ENCODE measurements at places on chromosomes 16 and 17.

DNA sequence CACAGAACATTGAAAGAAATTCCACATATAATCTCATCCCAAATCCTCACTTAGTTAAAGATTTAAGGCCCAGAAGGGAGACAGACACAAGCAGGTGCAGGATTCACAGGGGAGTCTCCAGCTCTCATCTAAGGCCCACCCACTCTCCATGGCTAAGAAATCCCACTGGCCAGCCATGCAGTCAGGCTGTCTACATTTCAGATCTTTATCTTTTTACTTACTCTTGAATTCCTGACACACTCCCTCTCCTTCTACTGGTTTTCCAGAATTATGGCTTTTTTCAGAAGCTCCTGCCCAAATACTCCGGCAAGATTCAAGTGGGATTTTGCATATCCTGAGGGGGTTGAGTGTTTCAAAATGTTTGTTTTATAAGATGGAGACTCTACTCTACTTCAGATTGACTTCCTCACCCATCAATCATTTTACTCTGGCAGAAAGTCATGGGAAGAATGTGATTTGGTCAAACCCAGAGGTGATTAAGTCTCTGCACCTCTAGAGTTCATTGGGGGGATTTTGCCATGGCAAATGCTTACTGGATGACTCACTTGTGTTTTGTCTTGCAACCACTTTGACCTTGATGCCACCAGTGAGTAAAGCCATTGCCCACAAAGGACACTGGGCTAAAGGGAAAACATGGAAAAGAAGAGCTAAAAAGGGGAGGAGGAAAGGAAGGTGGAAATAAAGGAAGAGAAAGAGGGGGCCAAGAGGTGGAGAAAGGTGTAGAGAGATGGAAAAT, 688.8 kb upstream of the SALL1 start:
- no peak for DNase-seq

- DNase-seq = peak; percentile 81
These were observed 18.8 kb downstream of the TNRC6A start for GRCh38 chr16:24748242-24748641.

DNA sequence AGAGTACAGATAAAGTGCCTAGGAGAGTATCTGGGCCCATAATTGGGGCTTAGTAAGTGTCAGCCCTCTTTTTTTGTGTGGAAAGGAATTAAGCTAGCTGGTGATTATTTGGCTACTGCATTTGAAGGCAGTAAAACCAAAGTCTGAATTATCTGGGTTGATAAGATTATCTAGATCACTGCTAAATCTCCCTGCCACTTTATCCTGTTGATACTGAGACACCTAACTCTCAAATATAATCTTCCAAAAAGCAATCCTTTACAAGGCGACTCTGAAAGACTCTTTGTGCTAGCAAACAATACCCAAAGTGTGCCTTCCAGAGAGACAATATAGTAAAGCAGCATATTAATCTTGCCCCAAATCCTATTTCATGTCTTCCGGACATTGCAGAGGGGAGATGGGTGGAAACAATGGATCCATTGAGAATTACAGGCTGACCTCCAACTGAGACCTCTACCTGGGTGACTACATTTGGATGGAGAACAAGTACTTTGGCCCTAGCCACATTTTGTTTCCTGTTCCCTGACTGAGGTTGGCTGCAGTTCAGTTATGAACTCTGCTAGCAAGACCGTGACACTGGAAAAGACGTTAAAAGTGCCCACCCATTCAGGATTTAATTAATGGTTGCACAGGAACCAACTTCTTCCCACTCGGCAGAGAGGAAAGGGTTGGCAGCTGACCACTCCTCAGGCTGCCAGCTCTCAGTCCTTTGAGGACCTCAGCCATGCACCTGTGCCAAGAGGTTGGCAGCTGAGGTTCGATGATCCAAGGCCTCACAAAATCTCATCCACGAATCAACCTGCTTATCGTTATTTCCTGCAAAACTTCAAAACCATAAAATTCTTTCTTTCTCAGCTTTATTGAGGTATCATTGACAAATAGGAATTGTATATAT, 72.6 kb downstream of the SYCE1L start:
- no peak for DNase-seq

- DNase-seq = no peak
These were observed 417.9 kb downstream of the MAF start for GRCh38 chr16:79182616-79183015.

- DNase-seq = no peak
These were observed 4.7 kb downstream of the COQ9 start for GRCh38 chr16:57452021-57452420.

DNA sequence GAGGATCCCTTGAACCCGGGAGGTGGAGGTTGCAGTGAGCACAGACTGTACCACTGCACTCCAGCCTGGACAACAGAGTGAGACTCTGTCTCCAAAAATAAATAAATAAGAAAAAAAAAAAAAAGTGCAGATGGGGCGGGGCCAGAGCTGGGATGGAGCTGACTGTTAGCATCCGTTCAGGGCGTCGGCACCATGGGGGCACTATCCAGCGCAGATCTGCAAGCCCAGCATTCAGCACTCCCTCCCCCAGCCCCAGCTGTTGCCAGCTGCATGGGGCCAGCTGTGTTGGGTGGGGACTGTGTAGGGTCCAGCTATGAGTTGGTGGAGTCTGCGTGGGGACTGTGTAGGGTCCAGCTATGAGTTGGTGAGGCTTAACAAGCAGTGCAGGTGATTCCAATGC, 13.3 kb downstream of the GPRC5C start:
- DNase-seq = no peak

DNA sequence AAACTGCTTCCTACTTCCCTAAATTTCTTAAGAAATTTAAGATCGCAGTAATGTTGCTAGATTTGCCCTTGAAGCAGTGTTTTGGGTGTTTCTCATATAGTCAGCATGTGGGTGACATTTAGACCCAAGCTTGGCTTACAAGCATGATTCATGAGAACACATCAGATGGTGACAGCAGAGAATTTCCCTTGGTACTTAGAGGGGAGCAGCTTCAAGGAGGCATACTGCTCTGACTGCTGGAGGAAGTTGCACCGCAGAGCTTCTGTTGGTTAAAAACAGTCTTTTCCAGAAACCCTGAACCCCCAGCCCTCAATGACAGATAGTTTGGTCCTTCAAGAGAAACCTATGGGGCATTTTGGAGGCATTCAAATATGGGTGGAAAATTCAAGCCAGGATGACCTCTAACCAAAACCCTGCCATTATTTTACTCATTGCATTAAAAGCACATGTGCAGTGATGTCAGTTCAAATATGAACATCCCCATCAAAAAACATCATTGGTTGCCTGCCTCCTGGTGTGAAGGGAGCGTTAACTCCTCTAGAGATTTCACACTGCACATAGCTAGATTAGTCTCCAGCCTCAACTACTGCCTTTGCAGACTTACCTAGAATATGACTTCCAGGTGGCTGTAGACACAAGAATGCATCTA, 201.5 kb upstream of the CACNG5 start:
- peak; percentile 62 for DNase-seq

DNA sequence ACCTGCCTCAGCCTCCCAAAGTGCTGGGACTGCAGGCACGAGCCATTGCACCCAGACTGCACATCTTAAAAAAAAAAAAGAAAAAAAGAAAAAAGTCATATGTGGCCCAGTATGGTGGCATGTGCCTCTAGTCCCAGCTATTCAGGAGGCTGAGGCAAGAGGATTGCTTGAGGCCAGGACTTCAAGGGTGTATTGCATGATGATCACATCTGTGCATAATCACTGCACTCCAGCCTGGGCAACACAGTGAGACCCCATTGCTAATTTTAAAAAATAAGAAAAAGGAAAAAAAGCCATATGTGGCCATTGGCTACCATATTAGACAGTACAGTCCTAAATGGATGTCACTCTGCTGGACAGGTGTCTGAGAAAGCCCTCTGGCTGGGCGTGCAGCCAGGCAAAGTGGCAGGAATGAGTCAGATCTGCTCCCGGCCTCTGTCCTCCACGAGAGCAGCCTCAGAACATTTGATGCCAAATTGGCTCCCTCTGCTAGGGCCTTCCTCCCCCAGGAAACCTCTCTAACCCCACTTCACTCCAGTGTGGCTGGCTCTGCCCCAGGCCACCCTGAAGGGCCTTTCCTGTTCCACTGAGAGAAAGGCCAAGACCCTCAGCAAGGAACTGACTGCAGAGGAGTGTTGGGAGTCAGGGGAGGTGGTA, 14.7 kb downstream of the CA7 start:
- no peak for DNase-seq

GRCh38 chr16:68366062-68366461, 55.2 kb downstream of the PRMT7 start:
- no peak for DNase-seq

GRCh38 chr16:17557480-17557879, 86.7 kb upstream of the XYLT1 start:
- DNase-seq = no peak

- DNase-seq = no peak
These were observed 16.3 kb downstream of the AXIN1 start for GRCh38 chr16:336269-336668.

- no peak for DNase-seq
These were observed 1.4 kb upstream of the AMZ2 start for GRCh38 chr17:68246271-68247028.

DNA sequence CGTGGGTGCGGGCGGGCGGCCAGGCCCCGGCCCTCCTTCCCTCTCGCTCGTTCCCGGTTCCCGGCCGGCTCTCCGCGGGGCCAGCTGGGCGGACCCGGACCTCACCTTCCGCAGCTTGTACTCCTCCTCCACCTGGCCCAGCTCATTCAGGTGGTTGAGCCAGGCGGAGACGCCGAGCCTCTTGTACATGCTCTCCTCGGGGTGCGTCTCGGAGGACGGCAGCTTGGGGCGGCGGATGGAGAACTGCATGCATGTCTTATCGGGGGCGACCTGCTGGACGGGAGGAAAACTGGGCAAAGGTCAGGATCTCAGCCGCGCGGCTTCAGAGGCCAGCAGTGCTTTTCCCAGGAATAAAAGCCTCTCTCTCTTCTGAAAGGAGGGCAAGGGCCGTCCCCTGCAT, 85.4 kb downstream of the TBC1D16 start:
- DNase-seq = no peak

GRCh38 chr17:48611681-48612455, 1.1 kb upstream of the HOXB7 start:
- DNase-seq = no peak

DNA sequence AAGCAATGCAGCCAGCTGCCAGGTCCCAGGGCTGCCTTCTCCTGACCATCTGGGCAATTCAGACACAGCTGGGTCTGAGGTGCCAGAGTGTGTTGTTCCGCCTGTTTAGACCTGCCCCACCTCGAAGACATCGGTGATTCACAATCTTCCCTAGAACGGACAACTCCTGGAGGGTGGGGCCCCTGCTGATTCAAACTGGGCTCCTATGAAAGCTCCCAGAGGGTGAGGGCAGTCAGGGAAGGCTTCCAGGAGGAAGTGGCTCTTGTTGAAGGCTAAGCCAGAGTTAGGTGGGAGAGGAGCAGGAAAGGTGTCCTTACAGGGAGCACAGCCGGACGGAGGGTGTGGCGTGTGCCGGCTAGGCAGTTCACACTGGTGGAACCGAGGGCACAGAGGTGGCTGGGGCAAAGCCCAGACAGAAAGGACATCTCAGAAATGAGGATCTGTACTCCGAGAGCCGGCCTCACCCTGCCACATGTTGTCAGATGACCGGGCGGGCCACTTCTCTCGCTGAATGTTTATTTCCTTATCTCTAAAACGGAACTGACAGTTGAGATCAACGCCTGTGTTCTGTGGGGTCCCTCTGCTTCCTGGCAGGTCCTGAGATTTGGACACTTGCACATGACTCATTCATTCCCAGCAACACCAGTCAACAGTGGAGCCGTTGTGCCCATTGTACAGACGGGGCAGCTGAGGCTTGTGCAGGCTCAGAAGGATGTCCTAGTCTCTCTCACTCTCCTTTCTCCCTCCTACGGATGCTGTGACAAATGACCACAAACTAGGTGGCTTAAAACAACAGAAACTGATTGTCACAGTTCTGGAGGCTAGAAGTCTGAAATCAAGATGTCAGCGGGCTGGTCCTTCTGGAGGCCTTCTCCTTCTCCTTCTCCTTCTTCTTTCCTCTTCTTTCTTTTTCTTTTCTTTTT, 26.9 kb upstream of the LITAF start:
- DNase-seq = peak; percentile 40

DNA sequence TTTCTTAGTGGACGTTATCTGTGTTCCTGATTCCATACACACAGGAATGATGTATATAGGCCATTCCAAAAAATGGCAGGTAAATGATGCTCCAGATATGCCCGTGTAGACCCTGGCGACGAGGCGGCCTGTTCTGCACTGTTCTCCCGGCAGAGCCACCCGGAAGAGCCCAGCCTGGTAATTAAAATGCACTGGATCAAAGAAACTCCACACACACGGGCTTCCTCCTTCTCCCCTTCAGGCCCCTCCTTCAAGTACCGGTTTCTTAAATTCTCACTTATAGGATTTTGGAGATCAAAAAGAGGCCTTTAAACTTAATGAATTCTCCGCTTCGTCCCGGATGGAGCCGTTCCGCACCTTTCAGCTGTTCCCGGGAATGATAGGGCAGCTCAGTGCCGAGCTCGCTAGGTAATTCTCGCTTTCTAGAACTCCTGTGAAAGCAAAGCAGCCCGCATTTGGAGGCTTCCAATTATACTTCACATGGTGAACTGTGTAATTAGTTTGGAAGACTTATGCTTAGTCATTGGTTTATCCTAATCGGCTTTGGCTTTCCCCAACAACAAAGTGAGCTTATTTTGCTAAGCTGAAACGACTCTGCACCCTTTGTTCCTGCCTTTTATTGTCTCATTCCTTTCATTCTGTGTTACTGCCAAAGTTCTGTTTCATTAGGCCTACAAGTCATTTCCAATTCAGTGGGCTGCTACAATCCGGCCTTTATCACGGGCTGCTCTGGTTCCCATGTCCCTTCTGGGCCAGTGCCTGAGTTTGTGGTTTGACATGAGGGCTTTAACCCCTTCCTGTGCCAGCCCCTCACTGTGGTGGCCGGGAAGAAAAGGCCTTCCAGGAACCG, 150.0 kb downstream of the MSI2 start:
- DNase-seq = no peak

DNA sequence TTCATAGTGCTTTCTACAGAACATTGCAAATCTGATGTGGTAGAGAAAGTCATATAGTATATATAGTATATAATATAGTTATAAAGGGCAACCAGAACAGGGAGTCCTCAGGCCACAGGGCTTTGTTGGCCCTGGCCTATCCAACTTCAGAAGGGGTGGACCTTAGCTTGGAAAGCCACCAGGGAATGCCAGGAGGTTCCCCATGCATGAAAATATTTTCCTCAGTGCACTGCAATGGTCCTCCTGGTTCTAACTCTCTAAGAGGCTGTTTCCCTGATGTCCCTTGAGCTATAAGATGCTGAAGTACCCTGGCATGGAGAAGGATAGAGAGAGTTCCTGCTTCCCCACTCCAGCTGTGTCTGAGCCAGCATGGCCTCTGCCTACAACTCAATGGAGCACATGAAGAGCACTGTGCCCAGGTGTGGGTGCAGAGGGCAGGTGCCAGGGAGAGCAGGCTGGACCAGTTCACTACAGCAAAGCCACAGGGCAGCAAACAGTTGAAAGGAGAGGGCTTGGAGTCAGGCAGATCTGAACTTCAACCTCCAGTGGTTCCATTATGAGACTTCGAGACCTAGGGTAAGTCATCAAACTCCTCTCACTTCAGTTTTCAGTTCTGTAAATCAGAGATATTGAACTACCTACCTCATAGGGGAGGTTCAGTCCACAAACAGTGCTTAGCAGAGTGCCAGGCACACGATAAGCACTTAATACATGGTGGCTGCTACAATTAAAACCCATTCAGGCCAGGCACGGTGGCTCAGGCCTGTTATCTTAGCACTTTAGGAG, 183.1 kb downstream of the SALL1 start:
- no peak for DNase-seq
